Esophagus squamous epithelium (tissue), 5 donors: ENCODE measurements at places on chromosomes 4 and X.

DNA sequence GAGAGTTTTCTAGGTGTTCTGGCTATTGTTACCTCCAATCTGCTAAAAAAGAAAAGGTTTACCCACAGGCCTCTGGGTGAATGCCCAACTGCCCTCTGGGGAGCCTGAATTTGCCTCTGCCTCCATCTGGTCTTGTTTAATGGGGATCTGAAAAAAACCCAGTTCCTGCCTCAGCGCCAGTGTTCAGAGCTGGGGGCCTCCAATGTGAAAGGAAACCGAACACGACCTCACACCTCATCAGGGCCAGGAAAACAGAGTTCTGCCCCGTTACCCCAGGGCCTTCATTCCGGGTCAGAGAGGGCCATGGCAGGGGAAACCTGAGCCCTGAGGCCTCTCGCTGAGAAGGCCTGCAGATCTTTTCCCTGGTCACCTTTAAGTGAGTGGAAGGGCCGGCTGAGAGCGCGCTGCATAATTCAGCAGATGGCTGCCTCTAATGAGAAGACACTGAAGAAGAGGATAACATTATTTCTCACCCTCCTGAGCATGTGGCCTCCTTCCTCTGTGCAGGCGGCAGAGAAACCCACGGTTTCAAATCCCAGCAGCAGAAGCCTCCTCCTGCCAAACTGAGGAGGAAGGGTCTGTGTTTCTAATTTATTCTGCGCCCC, 6.8 kb downstream of the SEPTIN6 start:
- no peak for DNase-seq

GRCh38 chr4:87141428-87141827, 79.0 kb downstream of the KLHL8 start:
- DNase-seq = no peak

DNA sequence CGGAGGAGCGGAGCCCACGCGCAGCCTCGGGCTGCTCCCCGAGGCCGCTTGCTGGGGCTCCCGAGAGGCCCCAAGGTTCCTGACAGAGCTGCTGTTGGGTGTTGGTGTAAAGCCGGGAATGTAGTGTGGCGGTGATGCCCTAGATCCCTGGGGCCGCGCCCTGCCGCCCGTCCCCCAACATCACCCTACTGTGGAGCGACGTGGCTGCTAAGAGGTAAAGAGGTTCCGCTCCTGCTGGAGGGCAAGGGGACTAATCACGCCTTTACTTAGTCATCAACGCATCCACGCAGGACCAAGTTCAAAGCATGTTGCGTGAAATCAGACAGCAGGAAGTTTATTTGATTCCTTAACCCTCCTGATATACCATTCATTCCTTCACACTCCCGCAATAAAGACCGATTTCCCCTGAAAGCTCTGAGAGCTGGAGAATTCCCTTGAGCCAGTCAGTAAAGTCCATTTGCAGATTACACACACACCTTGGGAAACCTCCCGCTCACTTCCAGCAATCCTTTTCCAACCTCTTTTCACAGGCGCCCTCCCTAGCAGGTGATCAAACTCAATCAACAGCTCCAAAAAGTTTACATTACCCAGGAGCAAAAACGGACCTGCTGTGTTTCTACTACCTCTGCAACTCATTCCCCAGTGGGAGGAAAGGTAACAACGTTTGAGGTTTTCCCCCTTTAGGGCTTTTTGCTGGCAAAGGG, 579 bp upstream of the GABRA2 start:
- no peak for DNase-seq

DNA sequence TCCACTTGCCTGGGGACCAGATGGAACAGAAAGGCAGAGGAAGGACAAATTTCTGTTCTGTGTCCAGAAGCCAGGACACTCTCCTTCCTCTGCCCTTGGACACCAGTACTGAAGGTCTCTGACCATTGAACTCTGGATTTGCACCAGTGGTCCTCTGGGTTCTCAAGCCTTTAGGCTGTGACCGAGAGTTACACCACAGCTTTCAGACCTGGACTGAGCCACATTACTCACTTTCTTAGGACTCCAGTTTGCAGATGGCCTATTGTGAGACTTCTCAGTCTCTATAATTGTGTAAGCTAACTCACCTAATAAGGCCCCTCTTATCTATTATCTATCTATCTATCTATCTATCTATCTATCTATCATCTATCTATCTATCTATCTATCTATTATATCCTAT, 295.3 kb upstream of the GALNTL6 start:
- DNase-seq = no peak

- no peak for DNase-seq
Observed at GRCh38 chrX:25226151-25226550, 210.4 kb upstream of the ARX start.

GRCh38 chr4:124535003-124535402, 177.5 kb downstream of the ANKRD50 start:
- no peak for DNase-seq

DNA sequence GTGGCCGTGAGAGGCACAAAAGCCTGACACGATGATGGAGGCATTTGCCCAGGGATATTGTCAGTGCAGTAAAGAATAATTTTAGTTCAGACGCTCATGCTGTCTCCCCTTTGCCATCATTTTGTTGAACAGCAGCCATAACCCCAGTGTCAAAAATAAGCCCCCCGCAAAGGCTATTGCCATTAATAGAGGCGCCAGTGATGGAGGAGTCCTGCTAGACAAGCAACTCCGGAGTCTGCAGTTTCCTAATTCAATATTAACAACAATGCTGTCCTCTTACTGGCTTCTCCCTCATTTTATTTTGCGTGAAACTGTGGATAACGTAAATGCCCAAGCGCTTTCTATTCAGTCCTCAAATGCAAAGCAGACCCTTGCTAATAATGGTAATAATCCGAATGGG, 603 bp upstream of the SMS start:
- no peak for DNase-seq

DNA sequence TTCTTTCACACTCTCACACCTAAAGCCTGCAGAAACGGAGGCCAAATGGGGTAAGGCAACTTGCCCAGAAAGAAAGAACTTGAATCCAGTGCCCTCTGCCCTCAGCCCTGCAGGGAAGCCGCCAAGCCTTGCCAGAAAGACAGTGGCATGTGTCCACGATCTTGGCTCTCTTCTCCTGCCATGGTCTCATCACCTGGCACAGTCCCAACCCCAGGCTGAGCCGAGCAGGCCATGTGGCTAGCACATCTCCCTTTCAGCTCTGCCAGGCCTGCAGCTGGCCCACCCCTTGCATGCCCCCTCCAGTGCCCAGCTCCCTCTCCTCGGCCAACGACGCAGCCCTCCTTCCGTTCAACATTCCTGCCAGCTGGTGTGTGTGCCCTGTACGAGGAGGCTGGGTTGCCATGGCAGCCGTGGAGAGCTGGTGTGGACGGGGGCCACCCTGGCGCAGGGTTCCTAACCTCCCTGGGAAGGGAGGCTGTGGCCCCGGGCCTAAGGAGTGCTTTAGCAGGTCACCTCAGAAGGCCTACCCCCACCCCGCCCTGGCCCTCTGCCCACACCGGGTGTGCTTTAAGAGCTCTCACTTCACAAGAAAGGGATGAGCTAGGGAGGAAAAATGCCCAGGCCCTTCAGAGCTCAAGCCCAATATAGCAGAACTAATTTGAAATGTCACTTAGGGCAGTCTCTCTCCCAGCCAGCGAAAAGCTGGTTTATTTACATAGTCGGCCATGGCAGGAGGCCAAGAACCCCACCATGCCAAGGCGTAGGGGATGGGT, 73.0 kb upstream of the PJA1 start:
- no peak for DNase-seq
